ENCODE measurements at places on chromosomes 7 and 10. TPM values are rescaled to one million over a fixed set of nuclear protein-coding genes. Genes with fewer than 3 reads are reported as not detected.
A peak's percentile ranks its signal among the peaks of the same experiment; 100 is the strongest.

Gene TDRD1
- total RNA-seq: 0.19 TPM

Gene OLAH
- not detected for total RNA-seq

Gene CPA4
- 0.45 TPM for total RNA-seq

DNA sequence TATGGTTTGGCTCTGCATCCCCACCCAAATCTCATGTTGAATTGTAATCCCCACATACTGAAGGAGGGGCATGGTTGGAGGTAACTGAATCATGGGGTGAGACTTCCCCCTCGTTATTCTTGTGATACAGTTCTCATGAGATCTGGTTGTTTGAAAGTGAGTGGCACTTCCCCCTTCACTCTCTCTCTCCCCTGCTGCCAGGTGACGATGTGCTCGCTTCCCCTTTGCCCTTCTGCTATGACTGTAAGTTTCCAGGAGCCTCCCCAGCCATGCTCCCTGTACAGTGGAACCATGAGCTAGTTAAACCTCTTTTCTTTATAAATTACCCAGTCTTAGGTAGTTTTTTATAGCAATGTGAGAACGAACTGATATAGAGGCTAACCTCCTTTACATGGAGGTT lies 16.6 kb downstream of the PLPP4 start:
- no peak for DNase-seq

DNA sequence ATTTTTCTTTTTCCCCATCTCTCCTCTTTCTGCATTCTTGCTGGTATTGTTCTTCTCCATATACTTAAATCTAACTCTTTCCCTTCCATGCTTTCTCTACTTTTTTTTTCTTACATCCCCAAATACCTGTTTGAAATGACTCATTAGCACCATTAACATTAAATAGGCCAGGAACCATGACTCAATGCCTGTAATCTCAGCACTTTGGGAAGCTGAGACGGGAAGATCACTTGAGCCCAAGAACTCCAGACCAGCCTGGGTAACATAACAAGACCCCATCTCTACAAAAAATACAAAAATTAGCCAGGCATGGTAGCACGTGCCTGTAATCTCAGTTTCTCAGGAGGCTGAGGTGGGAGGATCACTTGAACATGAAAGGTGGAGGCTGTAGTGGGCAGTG lies 1026.8 kb downstream of the GATA3 start:
- DNase-seq: no peak

DNA sequence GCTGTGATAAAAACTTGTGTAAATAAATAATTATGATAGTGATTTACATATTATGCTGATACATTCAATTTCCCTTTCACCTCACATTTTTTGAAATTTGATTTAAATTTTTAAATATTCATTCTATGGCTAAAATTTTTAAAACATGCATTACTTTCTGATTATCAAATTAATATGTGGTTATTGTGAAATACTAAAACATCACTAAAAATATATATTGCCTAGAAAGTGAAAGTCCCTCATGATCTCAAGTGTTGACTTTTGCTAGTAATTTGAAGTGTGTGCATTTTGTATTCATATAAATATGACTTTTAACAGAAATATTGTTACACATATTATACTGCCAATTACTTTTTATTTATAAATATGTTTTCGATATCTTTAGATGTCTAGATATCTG lies 3.1 kb downstream of the LRRC72 start:
- no peak for DNase-seq

DNA sequence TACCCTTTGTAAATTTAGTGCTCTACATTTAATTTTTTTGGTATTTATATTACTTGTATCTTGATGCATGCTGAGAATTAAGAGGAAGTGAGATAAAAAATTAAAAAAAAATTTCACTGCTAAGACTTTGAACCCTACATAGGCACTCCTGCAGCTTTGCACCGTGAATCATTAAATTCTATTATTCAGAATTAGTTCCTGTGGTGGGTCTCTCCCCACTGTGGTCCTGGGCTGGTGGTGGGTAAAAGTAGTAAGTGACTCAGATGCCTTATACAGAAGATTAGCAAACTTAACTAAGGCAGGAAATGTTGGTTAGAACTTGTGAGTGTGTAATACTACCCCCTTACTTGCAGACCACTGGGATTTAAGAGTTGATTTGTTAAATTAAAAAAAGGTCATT lies 72.6 kb downstream of the AP3M1 start:
- DNase-seq: no peak

GRCh38 chr10:5259132-5259951 lies 62.7 kb downstream of the AKR1C4 start:
- DNase-seq: no peak

GRCh38 chr10:930625-931325 lies 730 bp downstream of the LARP4B start:
- DNase-seq: peak; percentile 79

DNA sequence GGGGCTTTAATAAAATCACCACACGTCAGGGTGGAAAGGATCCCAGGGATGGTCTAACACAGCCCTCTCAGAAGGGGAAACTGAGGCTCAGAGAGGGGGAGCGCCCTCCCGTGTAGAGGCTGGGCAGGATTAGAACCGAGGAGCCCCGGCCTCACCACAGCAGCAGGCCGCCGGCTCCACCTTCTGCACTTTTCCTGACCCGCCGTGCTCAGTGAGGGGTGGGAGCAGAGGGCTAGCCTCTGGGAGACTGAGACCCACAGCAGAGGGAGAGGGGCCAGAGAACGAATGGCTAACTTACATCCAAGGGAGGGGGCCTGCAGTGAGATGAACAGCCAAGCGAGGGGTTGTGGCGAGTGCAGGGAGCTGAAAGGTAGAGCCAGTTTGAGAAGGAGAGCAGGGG lies 79.5 kb downstream of the COL13A1 start:
- DNase-seq: no peak
